SJCRH30 (cell line): ENCODE measurements at places on chromosomes 1 and 21. TPM values are rescaled to one million over a fixed set of nuclear protein-coding genes. Genes with fewer than 3 reads are reported as not detected.

The FNBP1L gene
- 39.2 and 43.5 TPM in 2 replicates for total RNA-seq

The CELA2A gene
- 0.55 TPM in 1 of 2 replicates, not detected in the other for total RNA-seq

The ADORA1 gene
- 53.8 and 60.9 TPM in 2 replicates for total RNA-seq

The DCST1 gene
- not detected in 2 replicates for total RNA-seq

The FAM110D gene
- 0.10 and 0.18 TPM in 2 replicates for total RNA-seq

The GJB5 gene
- total RNA-seq: not detected in 2 replicates

The ANKRD34A gene
- total RNA-seq: 0.69 and 0.84 TPM in 2 replicates

The PLA2G2D gene
- not detected in 2 replicates for total RNA-seq

The SLC30A10 gene
- not detected in 2 replicates for total RNA-seq

The SPRR3 gene
- not detected in 2 replicates for total RNA-seq

The CD48 gene
- total RNA-seq: not detected in 2 replicates

The TENT5C gene
- total RNA-seq: 0.79 and 0.91 TPM in 2 replicates

The RCSD1 gene
- 0.16 and 0.20 TPM in 2 replicates for total RNA-seq

The KIF17 gene
- total RNA-seq: 0.06 and 0.10 TPM in 2 replicates

The AQP10 gene
- not detected in 2 replicates for total RNA-seq
